ENCODE measurements at places on chromosomes 11 and 22. TPM values are rescaled to one million over a fixed set of nuclear protein-coding genes. Genes with fewer than 3 reads are reported as not detected.

DNA sequence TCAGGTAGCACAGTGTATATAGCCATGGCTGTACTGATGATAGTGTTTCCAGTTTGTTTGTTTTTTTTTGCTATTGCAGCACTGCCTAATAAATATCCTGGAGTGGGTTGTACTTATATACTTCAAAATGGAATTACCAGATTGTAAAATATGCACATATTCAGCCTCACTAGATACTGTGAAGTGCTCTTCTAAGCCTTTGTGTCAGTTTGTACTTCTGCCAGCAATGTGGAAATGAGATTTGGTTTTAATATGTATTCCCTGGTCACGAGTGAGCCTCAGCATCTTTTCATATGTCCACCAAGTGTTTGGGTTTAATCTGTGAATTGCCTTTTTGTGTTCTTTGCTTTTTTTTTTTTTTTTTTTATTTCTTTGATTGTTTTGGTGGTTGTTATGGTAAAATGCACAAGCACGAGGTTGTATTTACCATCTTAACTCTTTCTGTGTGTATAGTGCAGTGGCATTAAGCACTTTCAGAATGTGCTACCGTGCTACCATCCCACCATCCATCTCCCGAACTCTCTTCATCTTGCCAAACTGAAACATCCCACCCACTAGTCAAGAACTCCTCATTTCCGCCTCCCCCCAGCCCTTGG, 34.9 kb downstream of the ST3GAL4 start:
- DNase-seq: no peak

ADAMTS15 gene
- 2.5 TPM for total RNA-seq

FGF4 gene
- not detected for total RNA-seq

SCN2B gene
- not detected for total RNA-seq

DNA sequence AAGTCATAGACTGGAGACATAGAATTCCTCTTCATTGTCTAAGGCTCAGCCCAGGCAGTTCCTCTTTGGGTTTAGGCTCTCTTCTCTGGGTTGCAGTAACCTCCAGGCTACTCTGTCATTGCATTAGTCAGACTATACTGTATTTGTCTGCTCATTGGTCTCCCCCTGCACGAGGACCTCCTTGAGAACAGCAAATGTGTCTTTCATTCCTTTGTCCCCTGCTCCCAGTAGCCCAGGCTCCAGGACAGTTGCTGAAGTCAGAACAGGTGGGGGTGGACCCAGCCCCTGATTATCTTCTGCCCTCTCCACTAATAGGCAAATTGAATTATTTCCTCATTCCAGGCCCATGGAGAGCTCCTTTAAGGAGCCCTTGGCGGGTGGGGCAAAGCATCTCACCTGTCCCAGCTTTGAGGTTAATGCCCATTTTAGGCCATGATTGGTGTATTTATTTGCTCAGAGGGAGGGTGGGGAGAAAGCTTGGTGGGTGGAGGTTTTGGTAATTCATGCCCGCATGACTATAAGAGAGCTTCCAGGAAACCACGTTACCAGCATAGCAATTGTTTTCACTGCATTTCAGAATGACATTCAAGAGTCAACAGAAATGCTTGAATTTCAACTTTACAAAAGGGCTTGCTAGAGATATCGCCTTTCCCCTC, 40.9 kb downstream of the NAV2 start:
- no peak for DNase-seq

MIOX gene
- total RNA-seq: not detected

TIGD3 gene
- total RNA-seq: 0.20 TPM

- no peak for DNase-seq
Measured at GRCh38 chr22:40270748-40271373, 75.4 kb upstream of the ADSL start.

DNA sequence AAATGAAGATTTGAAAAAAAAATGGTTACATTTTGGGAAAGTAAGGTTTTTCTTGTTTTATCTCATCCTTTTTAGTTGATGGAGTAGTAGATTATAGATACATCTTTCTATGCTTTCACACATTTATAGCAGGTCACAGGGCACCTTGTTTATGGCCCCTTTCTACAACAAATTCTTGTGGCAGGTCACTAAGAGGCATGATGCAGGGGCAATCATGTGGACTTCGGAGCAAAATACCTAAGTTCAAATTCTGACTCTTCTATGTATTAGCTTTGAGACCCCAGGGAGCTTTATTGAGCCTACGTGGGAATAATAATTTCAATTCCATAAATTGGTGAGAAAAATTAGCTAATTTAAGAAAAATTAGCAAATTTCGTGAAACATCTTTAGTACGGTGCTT, 177.4 kb downstream of the DSCAML1 start:
- no peak for DNase-seq

ABCG4 gene
- total RNA-seq: 1.1 TPM

GRCh38 chr11:24199461-24199860, 297.4 kb upstream of the LUZP2 start:
- no peak for DNase-seq

DNA sequence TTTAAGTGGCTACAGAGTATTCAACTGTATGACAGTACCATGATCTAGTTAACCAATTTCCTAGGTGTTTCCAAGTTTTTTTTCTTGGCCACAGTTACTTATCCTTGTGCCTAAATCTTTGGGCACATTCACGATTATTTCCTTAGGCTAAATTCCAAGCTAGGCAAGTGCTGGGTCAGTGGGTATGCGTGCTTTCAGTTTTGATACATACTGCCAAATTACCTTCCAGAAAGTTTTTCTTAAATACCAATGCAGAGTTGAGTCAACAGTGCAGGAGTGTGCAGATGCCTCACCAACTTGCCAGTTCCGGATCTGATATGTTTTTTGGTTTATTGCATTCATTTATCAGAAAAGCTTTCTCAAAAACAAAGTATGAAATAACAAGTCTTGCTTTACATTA, 67.9 kb upstream of the OR4B1 start:
- DNase-seq: no peak

IL18 gene
- 295 TPM for total RNA-seq

- no peak for DNase-seq
Measured at GRCh38 chr22:46750530-46750800, 12.0 kb upstream of the TBC1D22A start.

- peak; percentile 27 for DNase-seq
Measured at GRCh38 chr22:28142361-28142961, 223.4 kb upstream of the PITPNB start.

- DNase-seq: no peak
Measured at GRCh38 chr11:3825473-3826154, 15.1 kb downstream of the RHOG start.

SLC37A2 gene
- 334 TPM for total RNA-seq

DNA sequence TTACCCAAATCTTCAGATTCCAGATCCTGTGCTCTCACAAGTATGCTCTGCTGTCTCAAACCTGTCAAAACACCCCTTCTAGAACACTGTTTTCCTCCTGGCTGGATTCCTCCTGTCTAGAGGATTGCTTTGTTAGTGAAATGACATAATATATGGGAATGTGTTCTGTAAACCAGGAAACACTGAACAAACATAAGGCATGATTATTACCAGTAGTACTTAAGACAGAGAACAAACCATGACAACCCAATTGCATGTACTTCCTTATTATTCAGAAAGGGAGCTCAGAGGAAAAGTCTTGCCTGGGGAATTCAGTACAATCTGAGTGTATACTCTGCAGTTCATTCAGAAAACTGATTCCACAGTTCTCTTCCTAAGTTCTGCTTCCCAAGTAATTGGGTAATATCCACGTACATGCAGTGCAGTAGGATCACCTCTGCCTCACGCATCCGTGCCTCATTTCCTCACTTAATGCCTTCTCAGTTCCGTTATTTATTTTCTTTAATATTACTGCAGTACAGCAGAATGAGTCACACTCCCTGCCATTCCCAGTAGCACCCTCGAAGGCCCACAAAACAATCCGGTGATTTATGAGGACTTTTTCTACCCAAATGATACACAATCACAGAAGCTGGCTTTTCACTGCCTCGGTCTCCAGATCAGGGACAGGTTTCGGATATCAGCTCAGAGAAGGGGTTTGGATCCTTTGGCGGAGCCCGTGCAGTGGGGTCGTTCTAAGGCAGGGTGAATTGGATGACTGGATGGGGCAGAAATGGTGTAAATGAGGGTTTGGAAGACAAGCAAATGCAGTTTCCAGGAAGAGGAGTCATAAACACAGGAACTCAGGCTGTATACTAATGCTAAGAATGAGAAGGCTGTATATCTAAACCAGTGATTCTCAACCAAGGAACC, 896.9 kb downstream of the KCNA4 start:
- DNase-seq: no peak

DNA sequence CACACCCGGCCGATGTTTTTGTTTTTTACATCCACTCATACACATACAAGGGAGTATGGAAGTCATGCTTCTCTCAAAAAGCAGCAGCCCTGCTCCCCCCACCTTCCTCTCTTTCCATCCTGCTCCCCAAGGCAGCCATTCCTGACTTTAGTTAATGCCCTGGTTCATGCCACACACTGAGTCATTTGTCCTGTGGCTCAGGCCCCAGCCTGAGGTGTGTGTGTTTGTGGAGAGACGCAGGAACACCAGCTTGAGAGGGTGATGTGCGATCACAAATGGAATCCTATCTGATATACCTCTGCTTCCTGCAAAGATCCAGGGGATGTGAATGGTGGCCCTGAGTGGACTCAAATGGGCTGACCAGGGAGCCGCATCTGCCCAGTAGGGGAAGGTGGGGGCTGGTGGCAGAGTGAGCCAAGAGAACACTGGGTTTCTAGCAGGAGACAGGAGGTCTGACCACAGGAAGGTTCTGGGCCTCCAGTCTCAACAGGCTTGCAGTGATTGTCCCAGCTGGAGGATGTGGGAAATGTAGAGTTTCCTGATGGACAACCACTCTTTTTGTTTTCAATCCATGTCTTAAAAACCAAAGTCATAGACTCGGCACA, 86.7 kb downstream of the OSBP2 start:
- DNase-seq: no peak

DNA sequence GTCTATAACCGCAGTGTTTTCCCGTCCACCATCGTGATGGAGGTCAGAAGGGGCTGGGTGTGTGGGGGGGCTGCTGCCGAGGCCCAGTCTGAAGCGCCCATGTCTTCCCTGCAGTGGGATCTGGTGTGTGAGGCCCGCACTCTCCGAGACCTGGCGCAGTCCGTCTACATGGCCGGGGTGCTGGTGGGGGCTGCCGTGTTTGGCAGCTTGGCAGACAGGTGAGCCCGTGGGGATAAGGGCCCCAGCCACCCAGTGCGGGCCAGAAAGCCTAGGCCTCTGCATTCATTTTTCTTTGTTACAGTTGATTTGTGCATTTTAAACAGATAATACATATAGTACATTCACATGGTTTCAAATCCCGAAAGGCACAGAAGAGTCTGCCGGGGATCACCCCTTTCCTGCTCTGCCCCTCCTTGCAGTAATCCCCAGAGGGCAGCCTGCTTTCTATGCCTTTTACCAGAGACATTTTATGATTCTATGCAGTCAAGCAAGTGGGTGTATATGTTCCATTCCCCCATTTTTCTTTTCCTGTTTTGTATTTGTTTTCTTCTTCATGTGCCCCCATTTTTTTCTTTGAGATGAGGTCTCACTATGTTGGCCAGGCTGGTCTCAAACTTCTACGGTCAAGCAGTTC, 32.6 kb downstream of the CAPN1 start:
- DNase-seq: peak; percentile 7

- no peak for DNase-seq
Measured at GRCh38 chr22:37483050-37483449, 3.1 kb downstream of the MFNG start.

GRCh38 chr11:103368145-103368544, 258.9 kb downstream of the DYNC2H1 start:
- no peak for DNase-seq

DNA sequence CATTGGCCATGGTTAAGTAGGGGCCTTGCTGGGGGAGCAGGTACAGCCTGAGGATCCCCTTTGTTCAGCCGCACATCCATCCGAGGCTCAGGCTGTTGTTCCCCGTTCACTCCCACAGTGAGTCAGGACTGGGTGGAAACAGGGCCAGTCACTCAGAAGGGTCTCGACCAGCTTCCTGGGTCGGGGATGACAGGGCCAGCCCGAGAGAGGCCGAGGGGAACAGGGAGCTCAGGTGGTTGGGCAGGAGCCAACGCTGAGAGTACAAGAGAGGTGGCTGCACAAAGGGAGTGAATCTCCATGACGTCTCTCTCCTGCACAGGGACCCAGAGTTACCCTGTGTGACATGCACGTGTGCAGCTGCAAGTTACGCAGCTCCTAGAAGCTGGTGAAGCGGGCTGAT, 97.2 kb upstream of the SHANK2 start:
- DNase-seq: no peak

CBLIF gene
- total RNA-seq: not detected

DNA sequence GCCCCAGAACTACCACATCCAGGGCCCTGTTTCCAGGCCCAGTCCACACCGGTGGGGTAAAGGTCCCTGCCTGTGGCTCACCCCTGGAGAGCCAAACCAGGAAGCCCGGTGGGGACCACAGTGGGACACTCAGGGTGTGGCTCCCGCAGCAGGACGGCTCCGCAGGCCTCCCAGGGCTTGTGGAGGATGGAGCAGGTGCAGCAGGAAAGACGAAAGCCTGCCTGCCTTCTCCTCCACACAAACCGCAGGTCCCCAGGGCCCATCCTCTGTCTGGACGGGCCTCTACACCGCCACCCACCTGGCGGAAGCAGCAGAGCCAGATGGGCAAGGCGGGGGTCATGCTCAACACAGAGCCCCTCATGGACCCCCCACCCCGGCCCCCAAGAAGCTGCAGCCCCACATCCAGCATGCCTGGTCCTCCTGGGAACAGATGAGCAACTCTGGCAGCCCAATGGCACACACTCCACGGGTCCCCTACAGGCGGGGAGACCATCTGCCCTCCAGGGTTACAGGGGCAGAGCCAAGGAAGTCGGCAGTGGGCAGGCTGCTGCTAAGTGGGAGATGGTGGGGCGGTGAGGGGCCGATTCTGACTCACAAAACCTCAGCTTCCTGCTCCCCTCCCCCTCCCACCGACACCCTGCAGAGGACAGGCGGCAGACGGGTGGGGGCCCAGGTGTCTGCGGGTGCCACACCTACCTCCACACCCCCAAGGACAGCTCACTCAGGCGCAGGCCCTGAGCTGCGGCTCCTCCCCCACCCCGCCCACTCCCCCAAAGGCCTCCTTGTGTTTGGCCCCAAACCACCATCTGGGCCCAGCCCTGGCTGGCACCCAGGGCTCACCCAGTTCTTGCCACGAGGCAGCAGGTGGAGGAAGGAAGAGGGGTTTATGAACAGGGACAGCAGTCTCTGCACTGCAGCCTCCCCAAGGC, 5.2 kb downstream of the SBF1 start:
- DNase-seq: peak; percentile 57

- DNase-seq: no peak
Measured at GRCh38 chr11:18193010-18193409, 20.4 kb downstream of the MRGPRX4 start.

XKR3 gene
- not detected for total RNA-seq

DNA sequence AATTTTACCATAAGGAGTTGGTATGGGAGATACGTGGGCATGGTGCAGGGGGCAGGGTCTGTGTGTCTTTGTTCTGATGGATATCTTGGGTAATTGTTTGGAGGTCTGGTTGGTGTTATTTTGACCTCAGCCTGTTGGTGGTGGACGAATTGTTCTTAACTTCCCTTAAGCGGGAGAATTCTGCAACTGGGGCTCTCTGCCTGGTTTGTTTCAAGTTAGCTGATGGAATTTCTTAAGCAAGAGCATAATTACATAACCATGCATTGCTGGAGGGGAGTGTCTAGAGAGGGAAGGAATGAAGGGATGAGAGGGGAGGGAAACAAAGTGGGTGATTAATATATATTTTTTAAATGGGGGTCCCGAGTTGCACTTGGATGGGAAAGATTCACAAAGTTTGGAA, 908.5 kb upstream of the RAG2 start:
- DNase-seq: no peak

RFPL1 gene
- not detected for total RNA-seq
